ENCODE measurements at places on chromosomes 2 and 18. TPM values are rescaled to one million over a fixed set of nuclear protein-coding genes. Genes with fewer than 3 reads are reported as not detected.

GRCh38 chr2:119460076-119460475 lies 28.4 kb downstream of the TMEM37 start:
- DNase-seq: no peak
- H3K27ac ChIP-seq: no peak overlapping the region
- H3K27me3 ChIP-seq: no peaks in the 10 kb centered on the region
- H3K4me3 ChIP-seq: no peak overlapping the region

The SP3 gene
- total RNA-seq: 93.0 TPM

DNA sequence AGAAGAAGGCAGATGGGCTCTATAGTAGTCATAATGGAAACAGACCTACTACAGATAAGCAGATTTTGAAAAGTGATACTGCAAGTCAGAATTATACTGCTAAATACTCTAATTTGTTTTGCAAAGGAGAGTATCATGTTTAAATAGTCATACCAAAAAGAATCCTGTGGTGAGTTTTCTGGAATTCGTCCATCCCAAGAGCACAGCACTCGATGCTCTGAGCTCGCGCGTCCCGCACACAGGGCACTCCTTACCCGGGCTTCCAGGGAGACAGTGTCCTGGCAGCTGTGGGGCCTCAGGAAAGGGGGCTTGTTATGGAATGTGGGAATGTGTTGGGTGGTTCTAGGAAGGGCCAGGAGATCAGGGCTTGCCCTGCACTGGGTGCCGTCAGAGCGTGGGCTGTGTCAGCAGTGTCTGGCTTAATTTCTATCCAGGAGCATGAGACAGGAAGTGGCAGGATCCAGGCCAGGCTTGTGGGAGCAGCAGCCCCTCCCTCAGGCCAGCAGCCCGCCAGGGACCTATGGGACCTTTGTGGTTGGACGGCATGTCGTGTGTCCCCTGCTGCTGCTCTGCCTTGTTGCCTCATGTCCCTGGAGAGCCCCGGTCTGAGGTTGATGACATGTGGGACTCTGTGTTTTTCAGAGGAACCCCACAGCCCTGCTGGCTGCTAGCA lies 193.2 kb upstream of the TPO start:
- no peak for DNase-seq
- H3K4me3 ChIP-seq: no peak overlapping the region
- no peaks in the 10 kb centered on the region for H3K36me3 ChIP-seq
- no peaks in the 10 kb centered on the region for H3K27me3 ChIP-seq

The LRATD1 gene
- total RNA-seq: not detected

DNA sequence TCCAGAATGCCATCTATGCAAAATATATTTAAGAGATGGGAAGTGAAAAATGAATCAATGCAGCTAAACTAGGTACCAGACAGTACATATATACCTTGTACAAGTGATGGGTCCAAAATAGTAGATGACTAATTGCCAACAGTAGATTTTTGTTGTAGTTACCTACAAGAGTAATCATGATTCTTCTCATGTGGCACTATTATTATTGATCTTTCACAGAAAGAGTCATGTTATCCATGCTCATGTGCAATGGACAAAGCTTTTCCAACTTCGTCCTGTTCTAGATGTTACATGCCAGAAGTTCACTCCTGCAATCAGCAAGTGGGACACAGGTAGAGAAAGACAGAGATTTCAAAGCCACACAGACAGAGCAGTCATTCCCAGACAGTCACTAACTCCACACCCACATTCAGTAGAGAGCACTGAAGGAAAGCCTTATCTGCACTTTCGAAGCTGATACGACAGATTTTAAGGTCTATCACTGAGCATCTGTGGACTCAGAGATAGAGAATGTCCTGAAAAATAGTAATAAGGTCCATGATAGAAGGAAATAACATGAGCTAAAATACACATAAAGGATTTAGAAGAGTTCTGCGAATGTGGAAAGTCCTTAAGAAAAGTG lies 101.6 kb upstream of the ITPRID2 start:
- H3K36me3 ChIP-seq: no peaks in the 10 kb centered on the region
- no peak for DNase-seq
- H3K27ac ChIP-seq: no peak overlapping the region
- no peaks in the 10 kb centered on the region for H3K4me1 ChIP-seq

DNA sequence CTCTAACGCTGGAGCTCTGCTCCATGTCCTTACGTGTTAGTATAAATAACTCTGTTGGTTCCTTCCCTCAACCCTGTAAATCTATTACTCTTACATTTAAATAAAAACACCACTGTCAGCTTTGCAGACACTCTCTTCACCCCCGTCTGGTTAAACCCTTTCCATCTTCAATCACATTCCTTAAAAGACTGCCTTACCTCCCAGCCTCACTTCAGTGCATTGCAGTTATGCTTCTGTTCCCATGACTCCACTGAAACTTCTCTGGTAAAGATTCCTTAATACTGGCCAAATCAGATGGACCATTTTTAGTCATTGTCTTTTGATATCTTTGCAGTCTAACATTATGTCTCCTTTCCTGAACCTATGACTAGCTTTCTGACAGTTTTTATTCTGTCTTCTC lies 61.7 kb downstream of the EML4 start:
- no peaks in the 10 kb centered on the region for H3K27me3 ChIP-seq
- no peak for DNase-seq
- H3K4me1 ChIP-seq: peaks cover 42% of the 10 kb centered on the region
- no peak overlapping the region for H3K27ac ChIP-seq

- no peaks in the 10 kb centered on the region for H3K27me3 ChIP-seq
- H3K27ac ChIP-seq: no peak overlapping the region
- no peak overlapping the region for H3K4me3 ChIP-seq
These were observed 167.4 kb downstream of the SPAG16 start for GRCh38 chr2:213451542-213452239.

The CPO gene
- total RNA-seq: 0.20 TPM

DNA sequence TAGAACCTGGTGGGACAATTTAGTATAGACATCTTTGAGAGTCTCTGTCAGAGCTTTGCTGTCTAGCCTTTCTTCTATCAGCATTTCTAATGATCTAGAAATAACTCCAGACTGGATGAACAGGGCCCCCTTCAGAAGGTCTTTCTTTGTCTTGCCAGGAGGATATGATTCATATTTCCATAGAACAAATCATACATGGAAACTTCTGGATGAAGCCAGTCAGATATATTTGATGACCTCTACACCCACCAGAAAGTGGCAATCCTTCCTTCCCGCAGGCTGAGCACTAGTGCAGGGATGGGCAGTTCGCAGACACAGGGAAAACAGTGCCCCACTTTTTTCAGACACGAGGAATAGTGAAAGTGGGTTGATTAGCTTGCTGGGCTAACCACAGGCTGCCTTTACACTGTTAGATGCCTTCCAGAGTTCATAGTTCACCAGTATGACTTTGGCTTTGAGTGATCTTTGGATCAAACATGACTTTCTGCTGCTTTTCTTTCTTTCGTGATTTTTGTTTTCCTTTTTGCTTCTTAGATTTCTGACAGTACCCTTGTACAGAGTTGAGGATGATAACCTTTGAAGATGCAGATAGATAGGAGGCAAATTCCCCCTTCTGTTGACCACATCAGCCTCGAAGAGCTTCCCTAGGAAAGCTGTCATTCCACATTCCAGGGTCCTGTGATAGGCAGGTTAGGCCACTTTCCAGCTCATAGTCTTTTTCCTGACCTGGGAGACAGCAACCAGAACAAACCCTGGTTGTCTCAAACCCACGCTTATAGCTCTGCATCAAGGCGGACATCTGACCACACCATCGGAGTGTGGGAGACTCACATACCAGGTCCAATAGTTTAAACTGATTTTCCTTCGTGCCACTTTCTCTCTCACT lies 237.0 kb downstream of the ZNF407 start:
- no peaks in the 10 kb centered on the region for H3K27me3 ChIP-seq
- H3K4me3 ChIP-seq: no peak overlapping the region
- no peaks in the 10 kb centered on the region for H3K36me3 ChIP-seq
- no peak for DNase-seq

DNA sequence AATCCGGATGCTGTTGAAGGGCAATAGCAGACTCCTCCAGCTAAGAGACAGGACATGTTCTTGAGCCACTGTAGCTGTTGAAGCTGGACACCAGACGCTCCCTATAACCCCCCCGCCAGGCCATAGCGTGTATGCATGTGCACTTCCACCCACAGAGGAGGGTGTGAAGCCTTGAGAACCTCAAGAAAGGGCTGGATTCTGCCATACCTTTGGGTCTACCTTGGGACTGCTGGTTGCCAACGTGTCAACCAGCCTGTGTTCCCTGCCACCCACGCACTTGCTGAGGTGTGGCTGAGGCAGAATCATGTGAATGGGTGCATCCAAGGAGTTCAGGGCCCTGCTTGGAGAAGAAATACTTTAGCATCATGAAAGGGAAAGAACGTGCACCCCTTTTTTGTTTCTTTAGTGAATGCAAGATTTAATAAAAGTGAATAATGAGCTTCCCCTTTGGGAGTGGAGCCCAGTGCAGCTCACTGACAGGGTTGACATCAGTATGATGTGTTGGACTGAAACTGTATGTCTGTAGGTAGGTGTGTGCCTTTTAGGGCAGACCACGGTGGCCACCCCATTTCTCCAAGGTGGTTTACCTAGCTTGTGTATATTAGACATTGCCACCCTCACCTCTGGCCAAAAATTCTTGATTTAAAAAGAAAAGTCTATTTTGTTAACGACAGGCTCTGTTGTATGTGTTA lies 198.3 kb downstream of the MGAT5 start:
- DNase-seq: no peak
- H3K36me3 ChIP-seq: peaks cover 4% of the 10 kb centered on the region
- H3K27me3 ChIP-seq: no peaks in the 10 kb centered on the region
- no peaks in the 10 kb centered on the region for H3K4me1 ChIP-seq
- H3K4me3 ChIP-seq: no peak overlapping the region
- no peak overlapping the region for H3K27ac ChIP-seq

DNA sequence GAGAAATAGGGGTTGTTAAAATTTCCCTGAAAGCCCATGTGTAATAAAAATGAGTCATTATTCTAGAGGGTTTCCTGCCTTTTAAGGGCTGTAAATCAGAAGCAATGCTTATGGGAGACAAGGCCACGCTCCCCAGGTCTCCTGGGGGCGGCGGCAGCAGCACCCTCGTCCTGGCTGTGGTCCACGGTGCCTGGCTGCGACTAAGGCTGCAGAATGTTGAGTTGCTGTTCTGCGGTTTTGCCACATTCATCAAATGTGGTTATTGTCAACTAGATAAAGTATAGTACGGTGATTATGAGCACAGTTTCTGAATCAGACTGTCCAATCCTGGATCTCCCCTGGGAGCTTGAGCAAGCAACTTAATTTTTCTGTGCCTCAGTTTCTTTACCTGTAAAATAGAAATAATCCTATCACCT lies 11.9 kb upstream of the AGFG1 start:
- peak; percentile 58 for DNase-seq
- H3K27ac ChIP-seq: no peak overlapping the region
- no peaks in the 10 kb centered on the region for H3K36me3 ChIP-seq
- peaks cover 49% of the 10 kb centered on the region for H3K4me1 ChIP-seq
- H3K4me3 ChIP-seq: peak overlapping the region; percentile 11

DNA sequence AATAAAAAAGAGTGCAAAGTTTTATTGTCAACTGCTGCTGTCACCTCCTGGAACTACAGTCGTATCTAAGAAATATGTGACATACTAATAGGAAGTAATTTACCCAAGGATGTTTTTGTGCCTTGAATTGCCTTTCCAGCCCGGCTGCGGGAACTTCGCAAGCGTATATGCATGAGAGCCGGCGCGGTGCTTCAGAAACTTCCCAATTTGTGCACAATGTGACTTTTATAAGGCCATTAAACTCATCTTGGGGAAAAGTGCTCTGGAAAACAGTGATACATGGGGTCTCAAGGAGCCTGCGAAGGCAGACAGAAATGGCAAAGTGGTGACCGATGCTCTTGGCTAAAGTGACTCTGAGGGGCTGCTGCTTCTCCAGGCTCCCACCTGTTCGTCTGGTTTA lies 41.7 kb upstream of the CELF4 start:
- no peak overlapping the region for H3K4me3 ChIP-seq
- H3K27me3 ChIP-seq: no peaks in the 10 kb centered on the region
- no peak for DNase-seq
- no peaks in the 10 kb centered on the region for H3K4me1 ChIP-seq

The EMILIN1 gene
- total RNA-seq: 0.79 TPM

The TRPM8 gene
- not detected for total RNA-seq

DNA sequence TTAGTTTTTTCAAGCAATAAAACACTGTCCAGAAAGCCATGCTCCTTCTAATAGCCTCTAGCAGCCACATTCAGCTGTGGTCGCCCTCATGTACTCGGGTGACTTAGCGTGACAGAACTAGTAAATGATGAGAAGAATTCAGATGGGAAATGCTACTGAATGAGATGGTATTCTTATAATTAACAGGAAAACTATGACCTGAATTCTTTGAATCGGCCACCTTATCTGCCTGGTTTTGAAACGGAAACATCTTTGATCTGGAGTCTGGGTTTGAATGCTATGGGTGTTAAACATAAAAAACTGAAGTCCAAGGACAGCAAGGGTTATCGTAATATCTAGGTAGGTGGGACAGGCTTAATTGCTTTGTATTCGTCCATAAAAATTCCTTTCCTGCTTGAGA lies 138.8 kb upstream of the DNMT3A start:
- no peaks in the 10 kb centered on the region for H3K27me3 ChIP-seq
- H3K4me1 ChIP-seq: no peaks in the 10 kb centered on the region
- no peak overlapping the region for H3K27ac ChIP-seq
- no peak for DNase-seq
- no peak overlapping the region for H3K4me3 ChIP-seq

DNA sequence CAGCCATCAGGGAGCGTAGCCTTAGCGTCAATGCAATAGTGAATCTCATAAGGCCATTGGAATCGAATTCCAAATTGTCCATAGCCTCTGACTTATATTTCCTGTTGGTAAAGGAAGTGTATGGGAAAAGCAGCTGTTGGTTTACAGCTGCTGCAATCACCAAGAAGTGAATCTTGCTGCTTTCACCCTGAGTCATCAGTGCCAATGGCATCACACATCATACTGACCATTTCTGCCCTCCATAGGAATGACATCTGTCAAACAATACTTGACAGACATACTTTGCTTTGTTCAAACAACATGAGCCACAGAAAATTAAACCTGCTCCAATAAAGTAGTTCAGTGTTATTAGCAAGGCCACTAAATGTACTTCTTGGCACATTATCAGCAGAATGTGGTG lies 111.2 kb upstream of the KLHL29 start:
- no peaks in the 10 kb centered on the region for H3K27me3 ChIP-seq
- no peaks in the 10 kb centered on the region for H3K36me3 ChIP-seq
- H3K4me3 ChIP-seq: no peak overlapping the region
- no peaks in the 10 kb centered on the region for H3K4me1 ChIP-seq

DNA sequence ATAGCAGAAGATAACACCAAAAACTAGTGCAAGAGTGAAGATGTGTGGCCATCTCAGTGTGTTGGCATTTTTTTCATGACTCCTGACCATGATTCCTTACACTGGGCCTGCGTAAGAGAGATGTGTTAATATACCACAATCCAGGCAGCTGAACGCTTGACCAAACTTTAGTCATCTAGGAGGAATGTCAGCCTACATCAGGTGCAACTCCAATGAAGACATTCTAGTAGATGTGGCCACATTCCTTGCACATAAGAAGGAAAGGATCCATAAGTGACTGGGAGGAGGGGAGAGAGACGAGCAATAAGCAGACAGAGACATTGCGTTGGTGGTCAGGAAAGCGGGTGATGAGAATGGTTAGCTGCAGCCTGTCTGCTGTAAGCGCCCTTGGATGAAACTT lies 42.6 kb downstream of the CYRIA start:
- DNase-seq: no peak
- H3K27me3 ChIP-seq: no peaks in the 10 kb centered on the region
- peaks cover 26% of the 10 kb centered on the region for H3K4me1 ChIP-seq
- H3K36me3 ChIP-seq: no peaks in the 10 kb centered on the region
- no peak overlapping the region for H3K27ac ChIP-seq
- H3K4me3 ChIP-seq: no peak overlapping the region

The MOGAT1 gene
- total RNA-seq: not detected

Measured in CD8-positive, alpha-beta memory T cell (primary cell).